ENCODE measurements at places on chromosomes 6 and 20.

- peak; percentile 46 for DNase-seq
These were observed 532 bp upstream of the PM20D2 start for GRCh38 chr6:89145091-89145955.

DNA sequence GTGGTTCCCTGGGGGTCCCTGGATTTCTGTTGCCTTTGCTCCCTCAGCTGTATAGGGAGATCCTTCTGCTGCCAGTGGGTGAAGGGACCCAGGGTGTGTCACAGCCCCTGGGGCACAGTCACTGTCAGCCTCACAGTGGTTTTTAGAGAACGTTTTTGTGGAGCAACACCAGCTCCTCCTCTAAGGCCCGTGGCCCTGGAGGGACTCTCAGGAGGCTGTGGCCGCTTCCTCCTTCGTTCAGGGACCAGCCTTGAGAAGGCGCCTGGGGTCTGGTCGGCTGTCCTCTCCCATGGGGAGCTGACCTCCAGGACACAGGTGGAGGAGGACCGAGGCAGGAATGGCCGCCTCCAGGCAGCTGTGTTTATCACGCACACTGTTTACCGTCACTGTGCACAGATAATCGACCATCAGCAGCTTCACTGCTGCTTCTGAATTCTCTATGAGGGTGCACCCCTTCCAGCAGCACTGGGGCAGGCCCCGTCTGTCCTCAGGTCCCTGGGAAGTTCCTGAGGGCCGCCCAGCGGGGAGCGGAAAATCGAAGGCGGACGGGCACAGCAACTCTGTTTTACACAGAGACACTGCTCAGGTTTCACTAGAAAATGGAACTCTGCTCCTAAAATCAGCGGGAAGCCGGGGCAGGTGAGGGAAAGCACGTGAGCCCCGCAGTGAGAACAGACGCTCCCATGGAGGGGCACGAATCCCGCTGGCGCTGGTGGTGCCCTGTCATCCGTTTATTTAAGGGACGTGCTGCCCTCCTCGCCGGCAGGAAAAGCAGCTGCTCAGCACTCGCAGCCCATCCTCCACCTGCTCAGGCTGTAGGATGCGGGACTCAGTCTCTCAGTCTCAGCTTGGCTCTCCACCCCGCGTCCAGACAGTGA lies 10.4 kb upstream of the FRMD1 start:
- no peak for DNase-seq

GRCh38 chr20:63848003-63848911 lies 13.0 kb upstream of the ABHD16B start:
- DNase-seq = no peak

GRCh38 chr20:45489083-45489531 lies 19.6 kb downstream of the WFDC2 start:
- DNase-seq = no peak

DNA sequence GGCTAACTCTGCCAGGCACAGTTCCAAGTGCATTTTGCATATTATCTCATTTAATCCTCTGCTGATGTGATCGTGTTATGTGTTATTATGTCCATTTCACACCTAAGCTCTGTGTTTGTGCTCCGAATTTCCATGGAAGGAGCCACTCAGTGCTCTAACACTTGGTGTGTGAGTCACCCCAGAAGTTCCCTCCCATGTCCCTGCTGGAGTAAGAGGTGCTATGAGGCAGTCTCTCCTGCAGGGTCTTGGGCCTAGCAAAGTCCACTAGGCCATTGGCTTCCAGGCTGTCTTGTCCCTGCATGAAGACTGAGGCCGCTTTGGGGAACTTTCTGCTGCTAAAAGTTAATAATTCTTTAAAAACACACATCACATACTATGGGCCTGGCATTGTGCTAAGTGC lies 405.9 kb upstream of the SULF2 start:
- no peak for DNase-seq

GRCh38 chr20:40331807-40332560 lies 357.1 kb downstream of the MAFB start:
- DNase-seq = no peak

DNA sequence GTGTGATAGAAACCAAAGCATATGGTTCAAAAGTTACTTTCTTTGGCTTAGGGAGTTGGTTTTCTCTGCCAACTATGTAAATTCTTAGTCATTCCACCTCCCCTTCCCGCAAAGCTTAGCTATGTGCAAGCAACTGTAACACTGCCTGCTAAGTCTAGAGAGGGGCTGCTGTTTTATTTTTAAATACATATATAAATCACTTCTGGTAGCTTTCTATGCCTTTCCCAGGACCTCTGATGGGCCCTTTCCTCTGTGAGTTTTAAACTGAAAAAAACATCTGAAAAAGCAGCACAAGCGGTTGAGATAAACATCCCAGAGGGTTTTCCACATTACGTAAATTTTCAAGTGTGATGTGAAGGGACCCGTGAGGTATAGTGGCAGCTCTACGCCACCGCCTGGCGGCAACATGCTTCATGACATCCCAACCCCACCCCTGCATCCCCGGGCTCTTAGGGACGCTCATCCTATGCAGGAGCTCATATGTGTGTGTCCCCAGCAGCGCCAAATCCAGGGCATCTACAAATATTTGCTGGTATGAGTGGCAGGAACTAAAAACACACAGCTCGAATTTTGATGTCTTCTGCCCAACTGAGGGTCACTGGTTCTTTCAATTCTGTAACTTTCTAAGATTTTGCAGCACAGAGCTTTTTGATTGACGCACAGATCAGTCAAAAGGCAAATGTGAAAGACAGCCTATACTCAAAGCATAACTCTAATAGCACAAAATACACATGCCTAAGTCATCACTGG lies 12.7 kb downstream of the SAYSD1 start:
- no peak for DNase-seq

- DNase-seq = no peak
These were observed 13.3 kb upstream of the PTPN1 start for GRCh38 chr20:50496773-50497385.

- DNase-seq = no peak
These were observed 43.6 kb downstream of the CDYL start for GRCh38 chr6:4819706-4820283.

DNA sequence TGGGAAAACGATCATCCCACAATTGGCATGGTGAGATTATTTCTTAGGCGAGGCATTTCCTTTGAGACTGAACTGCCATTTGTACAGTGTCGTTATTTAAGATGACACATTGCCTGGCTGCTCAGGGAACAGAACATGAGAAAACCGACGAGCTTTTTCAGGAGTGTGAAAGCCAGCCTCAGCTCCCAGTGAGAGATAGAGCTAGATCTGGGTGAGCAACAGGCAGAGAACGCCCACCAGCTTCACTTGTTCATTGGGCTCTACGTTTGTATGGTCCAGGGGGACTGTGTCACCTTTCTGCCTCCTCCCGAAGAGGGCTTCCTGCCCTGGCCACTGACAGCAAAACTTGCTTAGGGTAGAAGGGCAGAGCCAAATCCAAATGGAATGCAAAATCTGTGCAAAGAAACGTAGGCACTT lies 378.1 kb downstream of the RNGTT start:
- DNase-seq = no peak

DNA sequence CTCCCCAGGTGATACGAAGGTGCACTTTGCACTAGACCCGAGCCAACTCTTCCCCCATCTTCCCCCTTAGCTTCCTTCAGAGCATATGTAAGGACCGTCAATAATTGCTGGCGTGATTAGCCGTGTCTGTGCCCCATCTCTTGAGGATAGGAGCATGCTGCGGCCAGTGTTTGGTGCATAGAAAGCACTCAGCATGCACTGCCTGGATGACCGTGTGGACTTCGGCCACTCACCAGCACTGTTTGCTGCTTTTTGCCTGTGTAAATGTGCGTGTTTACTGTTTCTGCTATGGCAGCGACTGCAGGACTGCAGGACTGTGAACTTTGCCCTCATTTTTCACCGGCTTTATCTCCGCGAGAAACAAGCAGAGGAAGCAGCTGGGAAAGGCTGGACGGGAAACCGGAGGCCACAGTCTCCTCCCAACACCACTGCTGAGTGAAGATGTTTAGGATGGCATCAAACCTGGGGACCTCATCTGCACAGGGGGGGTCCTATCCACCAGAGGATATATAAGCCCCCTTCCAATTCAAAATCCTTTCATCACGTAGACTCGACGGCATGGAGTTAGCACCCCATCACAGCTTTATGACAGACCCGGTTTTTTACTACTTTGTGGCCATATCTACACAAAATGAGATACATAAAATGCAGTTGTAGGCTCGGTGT lies 150.6 kb upstream of the AFDN start:
- no peak for DNase-seq

- no peak for DNase-seq
These were observed 376.9 kb downstream of the PHF3 start for GRCh38 chr6:64012351-64013001.

Data from activated naive CD4-positive, alpha-beta T cell treated with anti-CD3 and anti-CD28 coated beads, Interleukin-2, amount 10 ng/mL, durations not matched to agents 7 days and 5 days (primary cell).